MG63 (cell line): ENCODE measurements at places on chromosomes 7 and 10. TPM values are rescaled to one million over a fixed set of nuclear protein-coding genes. Genes with fewer than 3 reads are reported as not detected.

DNA sequence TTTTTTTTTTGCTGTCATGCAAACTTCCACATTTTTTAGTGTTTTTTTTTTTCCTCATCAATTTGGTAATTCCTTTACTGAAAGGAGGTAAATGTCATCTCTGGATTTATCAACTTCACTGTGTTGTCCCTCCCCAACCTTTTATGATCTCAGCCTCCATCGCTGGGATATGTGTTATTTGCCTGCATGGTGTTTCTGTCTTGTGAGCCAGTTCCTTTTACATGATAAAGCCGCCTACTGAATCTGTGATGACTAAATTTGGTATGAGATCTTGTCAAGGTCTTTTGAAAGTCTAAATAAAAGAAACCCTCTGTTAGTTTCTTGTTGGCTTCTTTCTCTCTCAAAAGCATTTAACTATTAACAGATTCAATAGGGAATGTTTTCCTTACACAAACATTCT is 39.3 kb downstream of the TAS2R41 start:
- no peak for DNase-seq

DNA sequence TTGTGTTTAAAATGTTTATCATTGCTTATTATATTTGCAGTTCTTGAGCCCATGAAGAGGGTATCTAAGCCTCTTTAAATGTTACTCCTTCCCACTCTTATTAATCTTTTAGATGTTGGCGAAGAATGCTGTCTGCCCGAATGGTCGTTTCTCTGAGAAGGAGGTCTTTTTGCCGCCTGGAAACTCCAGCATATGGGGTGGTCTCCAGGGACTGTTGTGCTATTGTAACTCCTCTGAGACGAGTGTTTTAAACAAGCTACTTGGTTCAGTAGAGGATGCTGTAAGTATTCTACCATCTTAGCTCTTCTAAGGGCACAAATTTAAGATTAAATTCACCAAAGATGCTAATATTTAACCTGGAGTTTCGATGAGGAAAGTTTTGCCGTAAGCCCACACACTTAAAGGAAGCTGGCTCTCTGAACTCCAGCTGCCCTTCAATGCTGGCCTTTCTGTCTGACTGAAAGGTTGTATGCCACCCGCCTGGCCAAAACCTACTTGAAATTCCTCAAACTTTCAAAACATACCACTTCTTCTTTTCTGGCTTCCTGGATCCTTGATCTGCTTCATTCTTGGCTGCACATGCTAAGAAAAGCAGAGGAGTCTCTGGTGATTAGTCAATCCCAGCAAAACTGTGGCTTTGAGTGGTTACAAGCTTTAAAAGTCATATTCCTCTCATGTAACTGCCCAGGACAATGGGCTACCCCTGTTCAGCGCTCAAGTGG is 74.7 kb downstream of the ABCA13 start:
- DNase-seq, result no peak

- DNase-seq, result no peak
Observed at GRCh38 chr10:106608066-106608465, 556.4 kb downstream of the SORCS1 start.

Gene NCF1
- total RNA-seq, result not detected in 2 replicates

GRCh38 chr10:34058845-34059614 is 724.6 kb upstream of the NRP1 start:
- DNase-seq, result no peak

GRCh38 chr7:139982927-139983920 is 79.5 kb downstream of the PARP12 start:
- DNase-seq, result no peak

Gene PILRB
- 6.2 and 7.2 TPM in 2 replicates for total RNA-seq

DNA sequence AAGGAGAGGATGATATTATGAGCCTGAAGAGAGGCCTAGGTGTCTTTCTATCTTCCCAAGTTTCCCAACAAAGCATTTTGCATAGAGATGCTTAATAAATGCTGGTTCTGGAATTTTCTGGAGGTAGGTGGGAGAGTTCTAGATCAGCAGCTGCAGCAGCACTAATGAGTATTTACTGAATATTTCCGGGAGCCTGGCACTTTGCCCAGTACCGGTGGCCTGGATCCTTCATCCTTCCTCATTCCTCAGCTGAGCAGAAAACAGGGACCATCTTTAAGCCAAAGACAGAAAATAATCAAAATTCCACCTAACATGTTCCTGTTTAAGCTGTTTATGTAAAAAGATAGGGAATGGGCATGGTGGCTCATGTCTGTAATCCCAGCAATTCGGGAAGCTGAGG is 813.2 kb upstream of the AUTS2 start:
- DNase-seq, result no peak

Gene ANKRD61
- total RNA-seq, result not detected in 2 replicates

DNA sequence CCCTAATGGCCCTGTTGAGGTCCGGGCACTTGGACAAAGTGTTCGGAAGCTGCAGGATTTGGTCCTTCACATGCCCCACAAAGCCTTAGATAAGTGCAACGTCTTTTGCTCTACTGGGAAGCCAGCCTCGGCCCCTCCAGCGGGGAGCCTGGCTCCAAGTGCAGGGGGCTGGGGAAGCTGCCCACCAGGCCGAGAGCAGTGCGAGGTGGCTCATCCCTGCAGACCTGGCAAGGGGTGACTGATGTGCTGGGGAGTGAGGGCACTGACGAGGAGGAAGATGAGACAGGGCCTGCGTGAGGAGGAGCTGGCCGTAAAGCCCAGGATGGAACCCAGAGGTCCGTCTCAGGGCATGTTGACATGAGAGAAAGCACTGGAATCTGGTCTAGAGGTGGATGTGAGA is 135.8 kb upstream of the NPS start:
- DNase-seq, result no peak

- peak; percentile 75 for DNase-seq
Observed at GRCh38 chr10:29379208-29379607, 90.3 kb downstream of the LYZL1 start.

DNA sequence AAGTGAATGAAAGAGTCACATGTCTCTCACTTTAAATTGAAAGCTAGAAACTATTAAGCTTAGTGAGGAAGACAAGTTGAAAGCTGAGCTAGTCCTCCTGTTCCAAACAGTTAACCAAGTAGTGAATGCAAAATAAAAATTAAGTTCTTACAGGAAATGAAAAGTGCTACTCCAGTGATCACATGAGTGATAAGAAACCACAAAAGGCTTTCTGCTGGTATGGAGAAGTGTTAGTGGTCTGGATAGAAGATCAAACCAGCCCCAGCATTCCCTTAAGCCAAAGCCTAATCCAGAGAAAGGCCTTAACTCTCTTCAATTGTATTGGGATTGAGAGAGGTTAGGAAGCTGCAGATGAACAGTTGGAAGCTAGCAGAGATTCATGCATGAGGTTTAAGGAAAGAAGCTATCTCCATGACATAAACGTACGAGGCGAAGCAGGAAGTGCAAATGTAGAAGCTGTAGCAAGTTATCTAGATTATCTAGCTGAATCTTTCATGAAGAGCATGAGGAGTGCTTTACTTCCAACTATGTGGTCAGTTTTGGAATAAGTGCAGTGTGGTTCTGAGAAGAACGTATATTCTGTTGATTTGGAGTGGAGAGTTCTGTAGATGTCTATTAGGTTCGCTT is 261.6 kb downstream of the MDFIC start:
- no peak for DNase-seq

GRCh38 chr10:96645191-96645721 is 58.4 kb upstream of the TM9SF3 start:
- DNase-seq, result no peak

Gene ABCB1
- 0.59 and 0.81 TPM in 2 replicates for total RNA-seq

- no peak for DNase-seq
Observed at GRCh38 chr7:94397722-94398121, 3.0 kb downstream of the COL1A2 start.

GRCh38 chr10:73131301-73131700 is 21.0 kb downstream of the NUDT13 start:
- no peak for DNase-seq

GRCh38 chr7:30279653-30279904 is 4.8 kb upstream of the ZNRF2 start:
- no peak for DNase-seq

DNA sequence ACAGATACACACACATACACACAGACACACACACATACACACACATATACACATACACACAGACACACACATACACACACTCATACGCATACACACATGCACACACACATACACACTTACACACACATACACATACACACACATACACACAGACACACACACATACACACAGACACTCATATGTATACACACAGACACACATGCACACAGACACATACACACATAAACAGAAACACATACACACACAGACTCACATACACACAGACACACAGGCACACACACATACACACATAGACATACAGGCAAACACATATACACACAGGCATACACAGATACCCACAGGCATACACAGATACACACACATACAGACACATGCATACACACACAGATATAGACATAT is 143.9 kb upstream of the LYZL2 start:
- DNase-seq, result no peak

DNA sequence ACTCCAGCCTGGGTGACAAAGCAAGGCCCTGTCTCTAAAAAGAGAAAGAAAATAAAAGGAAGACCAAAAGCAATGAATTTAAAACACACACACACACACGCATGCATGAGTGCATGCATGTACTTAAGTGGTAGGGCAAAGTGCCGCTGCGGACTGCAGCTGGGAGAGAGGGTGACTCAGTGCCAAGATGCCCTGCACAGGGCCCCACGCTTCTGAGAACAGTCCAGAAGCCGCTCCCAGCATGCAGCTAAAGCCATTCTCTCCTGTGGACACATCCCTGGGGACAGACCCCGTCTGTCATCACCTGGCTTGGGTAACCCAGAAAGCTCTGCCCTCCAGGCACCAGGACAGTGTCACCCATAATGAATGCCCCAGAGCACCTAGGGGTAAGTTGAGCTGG is 61.0 kb upstream of the MYL10 start:
- no peak for DNase-seq

GRCh38 chr10:100006243-100006886 is 3.4 kb downstream of the DNMBP start:
- peak; percentile 70 for DNase-seq

Gene PRLHR
- not detected in 2 replicates for total RNA-seq

- DNase-seq, result no peak
Observed at GRCh38 chr7:151889406-151890354, 12.8 kb upstream of the PRKAG2 start.

Gene JAZF1
- 5.7 and 7.6 TPM in 2 replicates for total RNA-seq

- DNase-seq, result peak; percentile 71
Observed at GRCh38 chr10:121927318-121927840, 452 bp downstream of the ATE1 start.

- no peak for DNase-seq
Observed at GRCh38 chr7:131302876-131303707, 24.6 kb upstream of the MKLN1 start.

GRCh38 chr10:14611968-14612693 is 162.6 kb downstream of the FAM107B start:
- no peak for DNase-seq

GRCh38 chr7:104661575-104661974 is 333.2 kb downstream of the LHFPL3 start:
- DNase-seq, result no peak

Gene H2AZ2
- 352 and 425 TPM in 2 replicates for total RNA-seq

Gene TRPV6
- total RNA-seq, result not detected in 2 replicates

GRCh38 chr10:63780101-63780500 is 258.9 kb downstream of the REEP3 start:
- no peak for DNase-seq

DNA sequence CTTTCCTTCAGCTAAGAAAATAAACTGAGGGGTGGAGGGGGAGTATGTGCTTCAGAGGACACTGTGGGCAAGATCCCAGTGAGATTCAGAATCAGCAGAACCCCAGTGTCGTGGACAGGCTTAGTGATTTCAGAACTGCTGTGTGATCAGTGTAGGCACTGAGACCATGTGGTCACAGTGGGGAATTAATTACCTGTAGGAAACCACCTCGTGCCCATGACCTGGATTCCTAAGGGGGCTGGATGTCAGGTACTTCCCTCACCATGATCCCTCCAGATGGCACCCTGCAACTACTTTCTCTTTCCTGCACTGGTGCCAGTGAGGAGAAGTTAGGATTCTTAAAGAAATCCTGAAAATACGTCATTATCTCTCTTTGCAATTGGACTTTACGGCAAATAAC is 64.4 kb downstream of the HBP1 start:
- no peak for DNase-seq
